ENCODE measurements at places on chromosomes 1 and 21. TPM values are rescaled to one million over a fixed set of nuclear protein-coding genes. Genes with fewer than 3 reads are reported as not detected.

DNA sequence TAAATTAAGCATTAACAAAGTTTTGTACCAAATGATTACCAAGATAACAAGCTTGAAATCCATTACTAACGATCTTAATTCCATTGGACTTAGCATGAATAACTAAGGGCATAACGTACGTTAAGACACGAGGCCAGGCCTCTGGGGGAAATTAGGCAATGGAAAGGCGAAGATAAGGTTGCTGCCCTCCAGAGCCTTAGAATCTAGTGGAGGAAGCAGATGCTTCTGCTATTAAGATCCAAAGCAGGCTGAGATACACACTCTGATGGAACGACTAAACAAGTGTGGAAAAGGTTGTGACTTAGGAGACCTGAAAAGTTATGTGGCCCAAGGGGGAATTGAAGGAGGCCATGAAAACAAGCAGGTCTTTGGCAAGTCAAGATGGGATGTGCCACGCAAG is 6.0 kb downstream of the AKNAD1 start:
- no peak overlapping the region for H3K4me3 ChIP-seq
- H3K36me3 ChIP-seq: no peaks in the 10 kb centered on the region
- H3K27me3 ChIP-seq: no peaks in the 10 kb centered on the region

GRCh38 chr1:66644331-66644730 is 107.9 kb upstream of the DYNLT5 start:
- peaks cover 2% of the 10 kb centered on the region for H3K4me1 ChIP-seq
- H3K36me3 ChIP-seq: peaks cover 5% of the 10 kb centered on the region

- peaks cover 27% of the 10 kb centered on the region for H3K36me3 ChIP-seq
- H3K4me1 ChIP-seq: no peaks in the 10 kb centered on the region
- H3K27ac ChIP-seq: no peak overlapping the region
- H3K4me3 ChIP-seq: no peak overlapping the region
- no peak for DNase-seq
- no peaks in the 10 kb centered on the region for H3K27me3 ChIP-seq
These were observed 22.9 kb downstream of the TOR3A start for GRCh38 chr1:179104611-179105250.

DNA sequence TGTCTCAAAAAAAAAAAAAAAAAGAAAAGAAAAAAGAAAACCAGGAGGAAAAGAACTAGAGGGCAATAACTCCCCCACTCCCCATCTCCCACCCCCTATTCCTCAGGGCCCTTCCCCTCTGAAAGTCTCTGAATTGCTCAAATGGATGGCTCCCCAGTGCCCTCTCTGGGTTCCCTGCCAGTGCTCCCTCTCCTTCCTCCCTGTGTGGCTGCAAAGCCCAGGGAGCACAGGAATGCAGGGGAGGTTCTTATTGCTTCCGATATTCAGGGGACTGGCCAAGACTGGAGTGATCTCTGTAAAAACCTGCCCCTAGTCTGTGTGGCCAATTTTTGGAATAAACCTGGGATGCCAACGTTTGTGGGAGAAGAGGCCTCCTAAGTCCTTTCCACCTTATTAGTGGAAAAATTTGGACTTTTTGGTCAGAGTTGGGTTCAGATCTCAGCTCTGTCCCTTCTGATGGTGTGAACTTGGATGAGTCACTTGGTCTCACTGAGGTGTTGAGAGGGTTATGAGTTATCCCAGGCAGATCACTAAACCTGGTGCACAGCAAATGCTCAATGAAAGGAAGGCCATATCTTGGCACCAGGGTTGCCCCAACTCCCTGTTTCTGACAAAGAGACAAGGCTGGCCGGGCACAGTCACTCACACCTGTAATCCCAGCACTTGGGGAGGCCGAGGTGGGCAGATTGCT is 13.4 kb upstream of the ARHGEF10L start:
- no peak overlapping the region for H3K4me3 ChIP-seq
- H3K27me3 ChIP-seq: peaks cover 2% of the 10 kb centered on the region
- no peaks in the 10 kb centered on the region for H3K4me1 ChIP-seq
- no peaks in the 10 kb centered on the region for H3K36me3 ChIP-seq

GRCh38 chr1:172293429-172293828 is 127.1 kb upstream of the C1orf105 start:
- H3K4me1 ChIP-seq: no peaks in the 10 kb centered on the region
- DNase-seq: peak; percentile 98
- no peak overlapping the region for H3K4me3 ChIP-seq
- H3K27ac ChIP-seq: no peak overlapping the region
- no peaks in the 10 kb centered on the region for H3K27me3 ChIP-seq

DNA sequence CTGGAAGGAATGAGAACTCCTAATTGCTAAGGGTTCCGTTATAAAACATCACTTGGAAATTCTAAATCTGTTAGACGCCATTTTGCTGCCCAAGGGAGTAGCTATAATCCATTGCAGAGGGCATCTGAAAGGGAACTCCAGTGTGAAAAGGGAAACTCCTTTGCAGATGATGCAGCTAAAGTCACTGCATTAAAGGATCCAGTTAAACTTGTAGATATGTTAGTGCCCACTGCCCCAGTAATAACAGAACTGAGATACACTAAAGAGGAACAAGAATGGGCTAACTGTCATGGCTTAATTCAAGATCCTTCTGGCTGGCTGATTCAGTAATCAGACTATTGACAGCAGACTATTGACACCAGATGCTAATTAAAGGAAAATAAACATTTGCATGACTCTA is 81.8 kb upstream of the KIAA0040 start:
- no peaks in the 10 kb centered on the region for H3K27me3 ChIP-seq
- DNase-seq: no peak
- no peak overlapping the region for H3K27ac ChIP-seq
- no peak overlapping the region for H3K4me3 ChIP-seq
- H3K36me3 ChIP-seq: no peaks in the 10 kb centered on the region

DNA sequence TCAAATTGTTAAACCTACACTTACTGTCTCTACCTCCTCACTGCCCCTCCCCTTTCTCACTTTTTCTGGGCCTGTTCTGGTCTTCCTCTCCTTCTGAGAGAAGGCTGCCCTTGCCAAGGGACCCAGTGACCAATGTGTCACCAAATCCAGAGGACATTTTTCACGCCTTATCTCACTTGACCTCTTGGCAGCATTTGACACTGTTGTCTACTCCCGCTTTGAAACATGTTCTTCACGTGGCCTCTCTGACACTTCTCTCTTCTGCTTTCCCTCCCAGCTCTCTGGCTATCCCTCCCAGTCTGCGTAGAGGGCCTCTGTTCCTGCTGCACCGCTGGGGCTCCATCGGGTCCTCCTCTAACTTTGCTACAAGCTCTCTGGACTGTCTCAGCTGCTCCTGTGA is 25.3 kb downstream of the KCNQ4 start:
- no peak for DNase-seq
- H3K27me3 ChIP-seq: peaks cover 12% of the 10 kb centered on the region
- no peaks in the 10 kb centered on the region for H3K36me3 ChIP-seq
- no peaks in the 10 kb centered on the region for H3K4me1 ChIP-seq

MFSD2A gene
- total RNA-seq: 1.2 TPM

All from fibroblast of lung (primary cell).